ENCODE measurements at places on chromosomes 16 and 17.
A peak's percentile ranks its signal among the peaks of the same experiment; 100 is the strongest.

DNA sequence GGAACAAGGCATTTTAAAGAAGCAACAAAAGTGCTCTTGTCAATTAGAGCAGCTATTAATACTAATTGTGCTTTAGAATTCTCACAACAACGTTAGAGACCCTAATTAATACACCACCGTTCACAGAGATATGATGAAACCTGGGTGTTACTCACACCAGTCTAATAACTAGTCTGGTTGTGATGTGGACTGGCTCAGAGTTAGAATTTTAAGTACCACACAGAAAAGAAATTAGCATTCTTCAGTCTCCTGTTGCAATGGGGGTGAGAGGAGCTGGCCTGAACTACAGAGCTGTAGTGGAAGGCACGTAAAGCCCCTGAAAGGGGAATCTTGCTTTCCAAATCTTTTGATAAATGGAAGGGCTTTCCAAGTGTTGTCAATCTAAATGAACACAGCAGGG is 240.8 kb upstream of the TOX3 start:
- no peak for DNase-seq

DNA sequence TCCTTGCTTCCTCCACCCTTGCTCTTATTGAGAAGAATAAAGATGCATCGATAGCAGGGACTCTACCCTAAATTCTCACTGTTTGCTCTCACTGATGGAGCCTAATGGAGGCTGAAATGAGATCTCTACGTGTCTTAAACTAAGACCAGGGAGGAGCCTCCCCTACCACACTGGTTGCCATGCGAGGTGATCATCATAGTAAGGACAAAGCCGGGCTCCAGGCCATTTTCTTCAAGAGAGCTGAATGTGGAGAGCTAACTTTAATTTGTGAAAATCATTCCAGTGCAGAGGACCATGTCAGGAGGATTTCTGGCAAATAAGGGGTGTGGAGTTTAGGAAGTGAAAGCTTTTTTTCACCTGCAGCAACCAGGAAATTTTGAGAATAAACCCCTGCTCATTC is 5.6 kb downstream of the CDH11 start:
- no peak for DNase-seq

DNA sequence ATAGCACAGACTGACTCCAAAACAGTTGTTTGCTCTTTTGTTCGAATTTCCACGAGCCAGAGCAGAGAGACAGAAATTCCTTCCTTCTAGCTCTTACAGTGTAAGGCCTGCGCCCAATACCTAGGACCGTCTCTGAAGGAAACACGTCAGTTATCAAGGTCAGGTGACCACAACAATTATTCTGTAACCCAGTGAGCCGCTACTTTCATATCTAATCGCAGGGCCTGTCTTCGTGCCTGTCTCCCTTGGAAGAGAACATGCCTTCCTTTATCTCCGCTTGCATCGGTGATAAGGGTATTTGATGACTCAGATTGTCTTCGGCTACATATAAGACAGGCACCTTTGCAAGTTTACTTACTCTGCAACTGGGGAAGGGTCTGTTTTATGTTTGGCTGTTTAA is 288.0 kb downstream of the MAF start:
- DNase-seq: no peak

DNA sequence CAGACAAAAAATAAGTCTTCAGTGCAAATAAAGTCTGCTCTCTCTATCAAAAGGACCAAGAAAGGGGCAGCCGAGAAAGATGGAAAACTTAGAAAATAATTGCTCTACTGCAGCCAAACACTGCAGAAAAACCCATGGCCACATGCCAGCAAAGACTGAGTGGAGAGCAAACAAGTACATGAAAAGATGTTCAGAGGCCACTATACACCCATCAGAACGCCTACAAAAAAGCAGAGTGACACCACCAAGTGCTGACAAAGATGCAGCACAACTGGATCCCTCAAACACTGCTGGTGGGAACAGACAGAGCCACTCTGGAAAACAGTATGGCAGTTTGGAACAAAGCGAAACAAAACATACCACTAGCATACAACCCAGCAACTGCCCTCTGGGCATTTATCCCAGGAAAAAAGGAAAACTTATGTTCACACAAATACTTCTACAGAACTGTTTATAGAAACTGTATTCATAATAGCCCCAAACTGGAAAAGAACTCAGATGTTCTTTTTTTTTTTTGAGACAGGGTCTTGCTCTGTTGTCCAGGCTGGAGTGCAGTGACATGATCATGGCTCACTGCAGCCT is 36.7 kb downstream of the KIAA0753 start:
- no peak for DNase-seq

DNA sequence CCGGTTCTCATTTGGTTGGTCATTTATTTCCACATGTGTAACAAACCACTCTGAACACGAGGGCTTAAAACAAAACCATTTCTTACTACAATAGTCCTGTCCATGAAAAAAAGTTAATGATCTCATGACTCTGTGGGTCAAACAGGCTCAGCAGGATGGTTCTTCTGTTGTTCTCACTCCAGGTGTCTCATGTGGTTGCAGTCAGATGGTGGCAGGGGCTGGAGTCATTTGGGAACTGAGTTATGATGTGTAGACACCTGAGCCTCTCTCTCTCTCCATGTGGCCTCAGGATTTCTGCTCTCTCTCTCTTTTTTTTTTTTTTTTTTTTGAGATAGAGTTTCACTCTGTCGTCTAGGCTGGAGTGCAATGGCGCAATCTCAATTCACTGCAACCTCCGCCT is 55.4 kb downstream of the RTN4RL1 start:
- no peak for DNase-seq

DNA sequence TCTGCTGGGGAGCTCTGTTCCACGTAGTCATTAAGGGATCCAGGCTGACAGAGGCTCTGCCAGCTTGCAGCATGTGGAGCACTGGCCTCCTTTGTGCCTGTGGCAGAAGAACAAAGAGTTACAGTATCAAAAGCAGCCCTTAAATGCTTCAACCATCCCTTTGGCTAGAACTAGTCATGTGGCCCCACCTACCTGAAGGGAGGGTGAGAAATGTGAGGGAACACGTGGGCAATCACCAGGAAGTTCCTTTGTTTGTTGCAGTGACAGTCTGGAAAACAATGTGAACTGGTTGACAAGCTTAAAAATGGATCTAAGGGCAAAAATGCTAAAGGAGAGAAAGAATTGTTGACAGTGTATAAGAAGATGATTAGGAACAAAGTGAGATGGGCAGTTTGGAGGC is 290.4 kb upstream of the HSBP1 start:
- DNase-seq: no peak

DNA sequence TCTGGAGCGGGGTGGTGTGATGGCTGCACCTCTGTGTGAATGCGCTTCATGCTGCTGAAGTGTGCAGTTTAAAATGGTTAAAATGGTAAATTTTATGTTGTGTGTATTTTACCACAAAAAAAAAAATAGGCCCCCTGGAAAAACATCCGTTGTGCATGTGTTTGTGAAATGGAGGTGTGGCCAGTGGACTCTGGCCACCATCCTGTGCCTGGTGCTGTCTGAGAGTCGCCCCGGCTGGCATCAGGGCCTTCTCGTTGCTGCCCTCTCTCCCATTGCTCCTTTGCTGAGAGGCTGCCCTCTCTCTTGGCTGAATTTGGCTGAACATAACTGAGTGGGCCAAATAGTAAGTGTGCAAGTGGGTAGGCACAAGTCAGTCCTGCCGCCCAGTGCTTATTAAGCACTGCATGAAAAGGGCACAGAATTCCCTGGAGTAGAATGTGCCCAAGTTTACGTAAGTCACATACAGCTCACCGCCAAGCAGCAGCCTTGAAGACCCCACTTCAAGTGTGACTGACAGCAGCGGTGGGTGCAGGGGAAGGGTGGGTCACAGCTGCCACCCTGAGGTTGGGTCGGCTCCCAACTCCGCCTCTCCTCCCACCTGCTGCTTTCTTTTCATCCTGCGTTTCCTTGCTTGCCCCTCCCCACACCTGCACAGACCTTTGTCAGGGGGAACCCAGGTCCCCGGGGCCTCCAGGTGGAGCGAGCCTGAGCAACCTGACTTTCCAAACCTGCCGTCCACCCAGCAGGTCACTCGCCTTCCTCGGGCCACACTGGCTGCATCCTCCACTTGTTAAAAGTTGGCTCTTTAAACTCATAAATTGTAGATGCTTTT is 46.8 kb downstream of the FOXK2 start:
- no peak for DNase-seq

- DNase-seq: peak; percentile 65
Measured at GRCh38 chr16:50547340-50548124, 664 bp upstream of the NKD1 start.

DNA sequence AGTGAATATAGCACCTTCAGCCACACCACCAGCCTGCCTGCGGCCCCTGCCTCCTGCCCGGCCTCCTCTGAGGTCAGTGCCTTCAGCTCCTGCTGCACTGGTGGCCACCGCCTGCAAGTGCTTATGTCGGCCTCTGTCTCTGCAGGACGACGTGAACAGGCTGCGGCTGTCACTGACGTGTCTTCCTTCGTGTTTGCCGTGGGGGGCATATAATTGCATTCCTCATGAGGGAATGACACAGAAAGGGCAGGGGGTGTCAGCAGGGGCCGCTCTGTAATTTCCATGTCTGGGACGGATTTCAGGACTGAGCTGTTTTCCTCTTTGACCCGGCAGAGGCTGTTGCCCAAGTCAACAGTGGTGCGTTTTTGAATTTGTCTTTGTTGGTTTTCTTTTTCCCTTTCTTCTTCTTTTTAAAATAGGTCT is 28.5 kb downstream of the CMIP start:
- no peak for DNase-seq

DNA sequence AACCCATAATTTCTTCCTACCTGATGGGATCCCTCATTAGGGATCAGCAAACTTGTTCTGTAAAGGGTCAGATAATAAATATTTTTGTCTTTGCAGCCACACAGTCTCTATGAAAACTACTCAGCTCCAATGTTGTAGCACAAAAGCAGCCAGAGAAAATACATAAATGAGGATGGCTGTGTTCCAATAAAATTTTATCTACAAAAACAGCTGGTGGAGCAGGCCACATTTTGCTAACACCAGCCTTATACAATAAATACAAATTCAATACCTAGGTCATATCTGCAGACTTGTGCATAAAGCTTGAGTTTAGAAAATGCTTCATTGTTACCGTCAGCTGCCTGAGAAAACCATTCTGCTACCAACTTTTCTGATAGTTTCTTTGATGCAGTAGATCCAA is 38.4 kb upstream of the INTS2 start:
- DNase-seq: no peak

DNA sequence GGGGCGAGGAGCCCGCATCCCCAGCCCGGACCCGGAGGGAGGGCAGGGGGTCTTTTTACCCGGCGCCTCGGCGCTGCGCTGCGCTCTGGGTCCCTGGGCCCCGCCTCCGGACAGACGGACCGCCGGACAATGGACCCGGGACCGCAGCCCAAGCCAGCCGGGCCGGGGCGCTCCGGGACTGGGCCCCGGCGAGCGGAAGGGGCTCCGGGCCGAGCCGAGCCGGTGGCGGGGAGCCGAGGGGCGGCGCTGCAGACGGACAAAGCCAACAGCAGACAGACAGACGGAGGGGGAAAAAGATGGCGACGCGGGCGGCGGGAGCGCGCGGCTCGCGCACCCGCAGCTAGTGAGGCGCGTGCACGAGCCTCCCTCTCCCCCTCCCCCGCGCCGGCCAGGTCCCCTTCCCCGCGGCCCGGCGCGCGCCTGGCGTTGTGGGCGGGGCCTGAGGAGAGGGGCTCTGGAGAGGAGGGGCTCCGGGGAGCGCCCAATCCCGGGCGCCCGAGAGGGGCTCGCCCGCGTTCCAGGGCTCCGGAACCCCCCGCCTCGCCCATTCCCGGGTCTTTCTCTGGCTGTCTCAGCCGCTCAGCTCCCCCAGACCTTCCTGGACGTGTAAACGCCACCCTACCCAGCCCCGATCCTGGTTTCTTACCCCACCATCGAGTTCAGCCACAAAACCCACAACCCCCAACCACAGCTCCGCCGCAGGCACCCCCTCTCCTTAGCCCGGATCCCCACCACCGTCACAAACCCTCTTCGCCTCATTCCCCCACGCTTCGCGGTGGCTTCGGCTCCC is at the start of gene ZNF821:
Gene ZNF821 (minus strand): TSS at position 334 of the 790 bp plus-strand sequence. CDS start 4,236 bp downstream, outside the sequence.
- peak; percentile 82 for DNase-seq

- DNase-seq: no peak
Measured at GRCh38 chr16:25606069-25606468, 85.7 kb upstream of the HS3ST4 start.

- no peak for DNase-seq
Measured at GRCh38 chr16:19132898-19133297, 19.1 kb downstream of the ITPRIPL2 start.

DNA sequence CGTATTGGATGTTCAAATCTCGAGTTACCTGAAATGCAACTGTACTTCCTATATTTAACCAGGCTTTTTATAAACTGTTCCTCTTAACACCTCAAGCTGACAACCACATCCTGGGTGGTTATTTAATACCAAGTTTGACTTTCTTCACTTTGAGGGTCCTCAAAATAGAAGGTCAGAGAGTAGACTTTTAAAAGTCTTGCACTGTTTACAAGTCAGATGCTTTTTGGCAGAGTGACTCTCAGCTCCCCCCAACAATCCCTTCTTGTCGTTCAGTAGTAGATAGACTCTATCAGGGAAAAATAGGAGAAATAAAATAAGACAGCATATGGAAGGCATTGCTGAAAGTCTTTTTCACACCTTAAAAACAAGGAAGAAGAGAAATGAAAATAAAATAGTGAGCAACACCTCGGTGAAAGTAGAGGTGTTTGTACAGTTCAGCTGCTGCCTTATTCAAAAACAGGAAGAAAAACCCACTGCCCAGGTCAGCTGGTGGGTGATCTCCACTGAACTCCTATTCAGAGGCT is 650.4 kb downstream of the WWOX start:
- DNase-seq: no peak

- DNase-seq: no peak
Measured at GRCh38 chr17:19331134-19331533, 31.4 kb downstream of the B9D1 start.

- DNase-seq: peak; percentile 64
Measured at GRCh38 chr17:29622337-29623282, at the start of gene CORO6. TSS of gene CORO6 (minus strand) at chr17:29622912. CDS start at chr17:29621421, 1,491 bp downstream.

- DNase-seq: no peak
Measured at GRCh38 chr16:66908116-66908515, 10.6 kb downstream of the CDH16 start.

DNA sequence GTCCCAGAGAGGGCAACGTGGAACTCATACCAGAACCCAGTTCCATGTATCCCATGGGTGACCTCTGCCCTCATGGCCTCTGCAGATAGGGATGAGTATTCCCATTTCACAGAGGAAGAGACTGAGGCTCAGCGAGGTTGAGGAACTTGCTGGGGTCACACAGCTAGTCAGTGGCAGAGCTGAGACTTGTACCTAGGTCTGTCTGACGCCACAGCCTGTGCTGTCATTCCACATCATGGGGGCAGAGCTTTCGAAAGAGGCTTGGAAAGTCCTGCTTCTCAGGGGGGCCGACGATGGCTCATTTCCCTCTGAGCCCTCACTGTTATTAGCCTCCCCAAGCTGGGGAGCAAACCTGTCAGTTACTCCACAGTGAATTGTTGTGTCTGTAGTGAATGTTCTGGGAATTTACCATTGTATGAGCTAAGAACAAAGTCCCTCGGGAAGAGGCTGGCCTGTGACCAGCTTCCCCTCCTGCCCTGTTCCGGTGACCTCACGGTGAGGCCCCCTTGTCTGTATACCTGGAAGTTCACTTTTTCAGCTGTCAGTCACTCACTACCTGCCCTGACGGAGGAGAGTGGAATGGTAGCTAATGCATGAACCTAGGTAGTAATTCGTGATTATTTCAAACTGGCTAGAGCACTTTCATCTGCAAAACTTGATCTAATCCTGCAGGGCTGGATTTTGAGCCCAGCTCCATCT is 8.9 kb downstream of the METTL22 start:
- no peak for DNase-seq

GRCh38 chr17:29113334-29113733 is 66.9 kb downstream of the MYO18A start:
- DNase-seq: peak; percentile 73

All from NB4 (cell line).